Right renal pelvis (tissue), 4 donors: ENCODE measurements at places on chromosomes 6 and 20.

DNA sequence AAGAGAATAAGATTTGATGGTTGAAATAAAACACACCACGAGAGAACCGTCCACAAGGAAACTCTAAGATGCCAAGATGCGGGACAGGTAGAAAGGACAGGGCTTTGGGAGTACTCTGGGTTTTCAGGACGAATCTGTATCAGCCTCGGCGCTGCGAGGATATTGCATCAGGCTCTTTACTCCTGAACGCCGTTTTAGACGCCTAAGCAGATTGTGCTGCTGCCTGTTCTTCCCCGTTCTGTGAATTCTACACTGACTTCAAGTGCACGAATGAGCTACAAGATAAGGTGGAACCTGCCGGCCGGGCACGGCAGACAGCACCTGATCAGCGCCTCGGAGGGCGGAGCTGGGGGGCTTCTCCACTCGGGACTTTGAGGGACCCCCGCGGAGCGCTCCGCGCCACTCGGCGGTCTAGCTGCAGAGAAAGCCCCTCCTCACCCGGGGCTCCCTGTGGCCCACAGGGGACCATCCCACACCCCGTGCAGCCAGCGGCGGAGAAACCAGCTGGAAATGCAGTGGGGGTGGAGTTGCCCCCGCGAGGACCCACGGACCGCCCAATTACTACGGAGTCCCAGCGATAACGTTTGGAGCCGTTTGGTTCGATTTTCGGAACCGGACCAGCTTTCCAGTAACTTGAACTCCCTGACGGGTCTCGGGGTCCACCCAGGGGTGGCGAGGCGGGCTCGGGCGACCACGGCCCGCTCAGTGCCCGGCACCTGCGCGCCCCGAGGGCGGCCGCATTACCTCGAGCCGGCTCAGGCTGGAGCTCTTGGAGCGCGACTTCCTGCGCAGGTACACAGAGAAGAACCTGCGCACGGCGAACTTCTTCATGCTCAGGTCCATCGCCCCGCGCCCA is 646 bp downstream of the RPS6KA2 start:
- DNase-seq: no peak

DNA sequence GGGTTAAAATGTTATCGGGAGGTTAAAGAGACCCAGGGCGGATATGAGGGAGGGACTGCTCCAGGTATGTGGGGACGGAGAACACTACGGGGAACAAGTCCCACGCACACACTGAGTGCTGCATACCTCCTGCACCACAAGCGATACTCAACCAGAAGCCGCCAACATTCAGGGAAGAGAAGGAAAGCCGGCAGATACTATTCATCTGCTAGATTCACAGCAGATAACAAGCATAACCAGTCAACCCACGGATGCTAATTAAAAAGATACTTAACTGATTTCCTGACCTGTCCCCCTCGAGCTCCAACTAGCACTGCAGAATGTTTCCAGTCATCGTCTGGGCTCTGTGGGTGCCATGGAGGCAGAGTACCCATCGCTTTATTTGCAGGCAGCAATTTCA is 45.1 kb upstream of the RPS6KA2 start:
- DNase-seq: no peak

DNA sequence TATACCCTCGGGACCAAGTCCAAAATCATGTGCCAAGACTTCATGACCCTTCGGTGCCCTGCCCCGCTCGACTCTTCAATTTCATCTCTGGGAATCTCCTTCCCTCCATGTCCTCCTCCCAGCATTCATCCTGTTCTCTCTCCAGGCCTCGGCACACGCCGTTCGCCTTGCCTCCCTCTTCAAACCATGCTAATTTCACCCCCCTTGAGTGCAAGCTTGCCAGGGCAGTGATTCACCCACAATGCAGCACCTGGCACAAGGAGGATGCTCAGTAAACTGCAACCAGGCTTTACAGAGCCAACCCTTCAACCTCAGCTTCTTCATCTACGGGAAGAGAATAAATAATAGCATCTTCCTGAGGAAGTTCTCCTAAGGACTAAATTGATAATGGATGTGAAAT is 4.1 kb downstream of the KCNS1 start:
- no peak for DNase-seq

GRCh38 chr6:56091159-56091869 is 156.1 kb downstream of the COL21A1 start:
- DNase-seq: peak; percentile 2

DNA sequence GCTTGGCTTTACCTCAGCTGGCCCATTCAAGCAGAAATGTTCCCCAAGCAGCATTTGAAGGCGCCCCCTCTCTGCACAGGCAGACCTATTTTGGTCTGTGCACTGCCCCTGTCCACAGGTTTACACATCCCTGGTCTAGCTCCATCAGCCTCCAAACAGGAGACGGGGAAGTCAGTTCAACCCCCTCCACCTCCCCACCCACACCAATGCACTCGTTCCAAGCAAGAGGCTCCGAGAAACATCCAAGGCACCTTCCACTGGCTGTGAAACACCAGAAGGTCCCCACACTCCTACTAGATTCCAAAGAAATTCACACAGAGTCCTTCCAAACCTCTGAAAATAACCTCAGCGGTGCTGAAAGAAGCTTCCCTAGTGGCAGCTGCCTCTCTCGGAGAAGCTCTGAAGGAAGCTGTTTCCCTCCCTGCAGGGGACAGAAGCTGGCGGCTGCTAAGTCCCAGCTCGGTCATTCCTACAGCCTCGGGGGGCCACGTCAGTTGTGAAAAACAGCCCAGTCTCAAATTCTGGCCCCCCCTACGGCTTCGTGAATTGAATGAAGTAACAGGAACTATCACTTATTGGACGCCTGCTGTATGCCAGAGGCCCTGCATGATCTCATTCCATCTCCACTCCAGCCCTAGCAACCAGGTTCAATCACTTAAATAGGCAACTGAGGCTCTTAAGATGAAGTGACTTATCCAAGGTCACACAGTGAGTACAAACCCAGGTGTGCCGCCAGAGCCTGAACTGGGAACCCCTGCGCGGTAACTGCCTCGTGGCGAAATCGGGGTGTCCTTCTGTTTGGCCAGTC is 815 bp downstream of the SPATA2 start:
- DNase-seq: no peak

DNA sequence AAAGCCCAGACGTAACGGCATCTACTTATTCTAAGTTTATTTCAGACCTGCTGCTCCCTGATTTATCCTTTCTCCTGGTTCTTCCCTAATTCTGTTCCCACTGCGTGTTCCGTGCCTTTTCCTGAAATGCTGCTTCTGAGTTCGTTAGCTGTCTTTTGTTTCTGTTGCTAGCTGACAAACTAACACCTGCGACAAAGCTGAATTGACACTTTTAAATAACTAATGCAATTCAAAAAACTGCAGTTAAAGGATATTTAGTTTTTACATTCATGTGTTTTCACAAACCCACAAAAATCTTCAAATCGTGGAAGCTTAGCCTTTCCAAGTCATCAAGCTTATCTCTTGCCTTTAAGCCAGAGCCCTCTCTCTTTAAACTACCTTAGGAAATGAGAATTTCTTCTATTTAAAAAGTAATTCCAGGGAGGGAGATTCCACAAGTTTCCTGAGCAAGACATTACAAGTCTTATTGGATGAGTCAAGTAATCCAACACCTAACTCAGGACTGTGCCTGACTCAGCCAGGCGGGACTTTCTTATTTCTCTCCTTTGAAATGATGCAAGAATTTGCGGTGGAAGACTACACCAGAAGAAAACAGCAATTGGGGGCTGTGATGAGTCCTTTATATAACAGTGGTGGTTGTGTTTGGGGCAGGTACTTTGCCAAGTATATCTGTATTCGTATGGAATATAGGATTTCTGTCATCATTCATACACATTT is 6.3 kb downstream of the ADTRP start:
- DNase-seq: no peak

GRCh38 chr20:60648556-60648955 is 603.5 kb upstream of the CDH4 start:
- DNase-seq: no peak

DNA sequence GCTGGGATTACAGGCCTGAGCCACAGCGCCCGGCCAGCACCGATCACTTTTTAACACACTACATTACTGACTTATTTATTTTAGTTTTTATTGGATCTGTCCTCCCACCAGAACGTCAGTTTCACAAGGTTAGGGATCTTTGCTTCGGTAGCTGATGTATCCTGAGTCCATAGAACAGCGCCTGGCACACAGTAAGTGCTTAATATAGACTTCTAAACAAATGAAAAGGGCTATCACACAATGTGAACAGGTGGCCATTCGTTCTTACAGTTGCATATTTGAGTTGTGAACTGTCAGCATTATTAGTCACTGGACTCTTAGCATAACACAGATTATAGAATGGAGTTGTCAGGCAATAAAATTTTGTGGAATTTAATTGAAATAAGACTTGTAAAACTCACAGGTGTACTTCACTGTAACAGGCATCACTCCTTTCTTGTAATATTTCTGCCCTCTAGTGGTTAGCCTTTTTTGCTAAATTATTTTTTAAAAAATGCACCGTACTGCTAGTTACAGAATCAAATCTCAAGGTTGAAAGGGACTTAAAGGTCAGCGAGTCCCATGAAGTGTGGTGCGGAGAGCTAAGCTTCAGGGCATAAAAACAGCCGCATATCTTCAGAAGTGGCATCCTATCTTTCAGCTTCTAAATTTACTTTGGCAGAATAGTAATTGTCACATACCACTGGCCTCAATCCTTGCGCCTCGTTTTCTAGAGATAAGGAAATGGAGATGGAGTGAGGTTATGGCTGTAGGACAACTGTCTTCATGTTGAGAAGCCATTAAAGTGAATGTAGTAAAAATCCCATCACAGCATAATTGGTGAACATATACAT is 3.4 kb upstream of the TBC1D7 start:
- DNase-seq: no peak

- DNase-seq: no peak
Observed at GRCh38 chr6:112665815-112666214, 318.7 kb downstream of the RFPL4B start.

DNA sequence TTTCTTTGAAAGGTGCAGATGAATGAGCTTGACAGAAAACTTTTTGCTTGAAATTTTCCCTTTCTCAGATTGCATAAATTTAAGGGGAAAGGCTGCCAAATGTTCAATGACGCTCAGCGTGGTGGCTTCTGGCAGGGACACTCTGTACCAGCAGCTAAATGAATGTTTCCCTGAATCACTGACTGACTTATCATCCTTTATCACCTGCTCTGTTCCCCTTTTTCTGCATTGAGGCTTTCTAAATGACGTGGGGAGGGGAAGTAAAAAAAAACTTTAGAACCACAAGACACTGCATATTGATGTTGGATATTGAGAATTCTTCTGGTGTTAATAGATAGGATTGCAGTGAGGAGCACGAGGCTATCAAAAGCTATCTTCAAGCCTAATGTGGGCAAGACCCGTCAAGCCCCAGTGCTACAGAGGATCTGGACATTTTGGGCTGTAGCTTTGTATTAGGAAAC is 46.9 kb upstream of the ENPP5 start:
- no peak for DNase-seq

DNA sequence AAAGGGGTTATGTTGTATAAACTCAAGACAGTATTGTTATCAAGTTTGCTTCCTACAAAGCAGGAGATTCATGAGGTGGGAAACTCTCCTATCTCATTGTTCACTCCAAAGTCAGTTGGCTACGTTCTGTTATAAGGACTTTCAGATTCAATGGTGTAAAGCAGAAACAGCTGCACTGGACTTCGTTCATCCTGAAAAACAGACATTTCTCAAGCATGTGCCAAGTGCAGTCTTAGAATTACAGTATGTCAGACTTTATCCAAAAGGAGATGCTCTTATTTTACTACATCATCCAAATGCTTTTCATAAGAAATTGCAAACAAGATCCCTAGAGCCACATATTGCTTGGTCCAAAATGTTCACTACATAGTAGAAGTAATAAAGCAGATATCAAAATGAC is 14.9 kb downstream of the COL21A1 start:
- no peak for DNase-seq

DNA sequence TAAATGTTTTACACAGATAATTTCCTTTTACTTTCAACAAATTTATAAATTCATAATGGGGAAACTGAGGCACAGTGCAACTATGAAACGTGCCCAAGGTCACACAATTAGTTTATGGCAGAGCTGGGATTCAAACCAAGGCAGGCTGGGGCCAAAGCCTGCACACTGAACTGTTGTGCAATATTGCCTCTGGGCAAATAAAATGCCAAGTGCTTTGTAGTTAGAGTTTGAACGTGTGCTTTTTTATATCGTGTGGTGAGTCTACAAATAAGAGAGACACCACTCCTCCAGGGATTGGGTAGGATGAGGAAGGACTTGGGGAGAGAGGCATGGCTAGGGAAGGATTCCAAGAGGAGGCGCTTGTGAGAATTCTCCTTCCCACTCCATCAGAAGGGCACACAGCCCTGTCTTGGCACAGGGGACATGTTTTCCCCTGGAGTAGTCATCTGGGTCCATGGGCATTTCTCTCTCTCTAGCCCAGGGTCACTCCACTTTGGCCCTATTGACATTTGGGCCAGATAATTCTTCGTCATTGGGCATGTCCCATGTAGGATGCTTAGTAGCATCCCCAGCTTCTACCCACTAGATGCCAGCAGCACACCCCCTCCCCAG is 2.8 kb upstream of the CDH22 start:
- no peak for DNase-seq

GRCh38 chr6:136095986-136096385 is 154.1 kb downstream of the MTFR2 start:
- no peak for DNase-seq

- no peak for DNase-seq
Observed at GRCh38 chr20:38973645-38974044, 11.5 kb downstream of the DHX35 start.

GRCh38 chr20:40319741-40320516 is 369.1 kb downstream of the MAFB start:
- DNase-seq: no peak

- no peak for DNase-seq
Observed at GRCh38 chr6:85343428-85343827, 106.5 kb upstream of the NT5E start.

- no peak for DNase-seq
Observed at GRCh38 chr6:151149793-151150192, 90.0 kb upstream of the AKAP12 start.

DNA sequence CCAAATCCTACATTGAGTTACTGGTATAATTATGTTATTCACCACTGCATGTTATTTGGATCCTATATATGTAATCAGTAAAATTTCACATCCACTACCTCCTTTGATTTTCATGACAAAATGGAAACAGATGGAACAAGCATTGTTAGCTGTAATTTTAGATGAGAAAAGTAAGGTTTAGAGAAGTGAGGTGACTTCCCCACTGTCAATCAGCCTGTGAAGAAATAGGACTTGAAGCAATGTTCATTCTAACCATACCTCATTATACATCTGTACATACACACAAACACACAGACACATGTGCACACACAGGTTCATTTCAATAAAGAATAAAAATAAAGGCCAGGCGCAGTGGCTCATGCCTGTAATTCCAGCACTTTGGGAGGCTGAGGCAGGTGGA is 23.7 kb upstream of the QKI start:
- no peak for DNase-seq

- DNase-seq: peak; percentile 37
Observed at GRCh38 chr6:146543940-146544615, 445 bp downstream of the RAB32 start.

DNA sequence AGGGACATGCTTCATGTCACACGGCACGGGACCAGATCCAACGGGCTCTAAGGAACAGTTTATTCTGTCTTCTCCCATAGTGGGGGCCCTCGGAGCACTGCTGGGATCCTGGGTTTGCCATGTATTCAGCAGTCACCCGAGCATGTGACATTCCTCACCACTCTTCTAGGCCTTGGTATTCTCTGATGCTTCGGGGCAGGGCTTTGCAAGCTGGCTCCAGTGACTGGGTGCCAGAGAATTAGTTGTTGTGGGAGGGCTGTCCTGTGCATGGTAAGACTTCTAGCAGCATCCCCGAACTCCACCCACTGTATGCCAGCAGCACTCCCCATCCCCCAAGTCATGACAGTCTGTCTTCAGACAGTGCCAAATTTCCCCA is 5.4 kb downstream of the CCN5 start:
- no peak for DNase-seq
